ENCODE measurements at places on chromosomes 1 and 21.

GRCh38 chr1:241714321-241715218 is 62.5 kb downstream of the WDR64 start:
- no peak for DNase-seq

- DNase-seq, result no peak
Observed at GRCh38 chr1:244778344-244778743, 57.1 kb upstream of the COX20 start.

- no peak for DNase-seq
Observed at GRCh38 chr1:53964109-53964508, 18.0 kb downstream of the LRRC42 start.

DNA sequence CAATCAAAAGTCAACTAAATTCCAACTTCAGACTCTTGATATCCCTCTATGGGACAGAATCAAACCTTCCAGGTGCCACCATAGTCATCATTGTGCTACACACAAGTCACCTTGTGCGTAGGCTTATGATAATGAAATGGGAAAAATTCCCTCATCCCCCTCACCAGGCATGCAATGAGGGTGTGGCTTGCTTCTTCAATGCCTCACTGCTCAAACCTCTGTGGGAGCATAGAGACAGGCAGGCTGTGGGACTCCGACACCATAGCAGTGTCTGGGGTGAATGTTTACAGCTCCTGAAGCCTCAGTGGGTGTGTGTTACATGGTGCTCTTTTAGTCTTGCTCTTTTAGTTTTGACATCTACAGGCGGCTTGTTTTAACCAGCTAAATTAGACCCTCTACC is 42.4 kb downstream of the ZNF697 start:
- no peak for DNase-seq

DNA sequence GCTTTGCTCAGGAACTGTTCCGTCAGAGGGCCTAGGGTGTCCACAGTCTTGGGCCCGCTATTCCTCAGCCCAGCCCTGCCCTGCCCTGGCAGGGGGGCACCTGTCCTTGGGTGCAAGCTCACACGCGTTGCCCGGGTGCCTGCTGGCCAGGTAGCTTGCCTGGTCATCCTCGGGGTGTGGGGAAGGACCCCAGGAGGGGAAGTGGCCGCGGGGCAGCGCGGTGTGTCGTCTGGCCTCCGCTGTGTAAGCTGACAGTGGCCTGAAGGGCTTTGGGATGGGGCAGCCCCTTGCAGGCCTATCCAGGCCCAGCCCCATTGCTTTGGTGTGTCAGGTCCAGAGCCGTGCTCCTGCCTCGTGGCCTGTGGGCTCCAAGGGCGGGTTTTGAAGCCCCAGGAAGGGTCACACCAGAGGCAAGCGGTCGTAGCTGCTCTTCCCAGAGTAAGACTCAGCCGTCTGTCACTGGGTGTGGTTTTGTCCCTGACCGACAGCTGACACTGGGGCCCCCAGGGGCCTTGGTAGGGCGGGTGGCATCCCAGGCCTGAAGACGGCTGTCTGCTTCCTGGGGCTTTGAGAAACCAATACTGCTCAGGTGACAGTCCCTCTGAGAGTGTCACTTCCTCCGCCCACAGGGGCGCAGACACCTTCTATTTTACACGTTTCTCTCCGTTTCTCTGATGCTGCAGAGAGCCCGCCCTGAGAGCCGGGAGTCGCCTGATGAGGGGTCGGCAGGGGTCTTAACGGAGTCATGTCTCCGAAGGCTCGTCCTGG is 72.1 kb downstream of the SKI start:
- DNase-seq, result no peak

DNA sequence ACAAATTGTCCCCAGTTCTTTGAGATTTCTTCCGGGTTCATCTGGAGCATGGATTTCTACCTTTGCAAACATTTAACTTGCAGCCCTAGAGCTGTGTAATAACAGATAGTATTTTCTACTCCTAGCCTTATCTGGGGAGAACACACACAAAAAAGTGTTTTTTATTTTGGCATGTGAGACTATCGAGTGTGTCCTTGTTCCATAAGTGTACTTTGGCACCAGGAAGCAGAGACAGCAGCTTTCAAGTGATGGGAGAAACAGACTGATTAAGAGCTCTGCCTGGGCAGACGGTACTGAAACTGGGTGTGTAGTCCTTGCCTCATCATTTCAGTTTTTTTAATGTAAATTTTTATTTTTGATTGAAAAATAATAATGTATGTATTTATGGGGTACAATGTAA is 297.4 kb downstream of the ST6GALNAC3 start:
- no peak for DNase-seq

DNA sequence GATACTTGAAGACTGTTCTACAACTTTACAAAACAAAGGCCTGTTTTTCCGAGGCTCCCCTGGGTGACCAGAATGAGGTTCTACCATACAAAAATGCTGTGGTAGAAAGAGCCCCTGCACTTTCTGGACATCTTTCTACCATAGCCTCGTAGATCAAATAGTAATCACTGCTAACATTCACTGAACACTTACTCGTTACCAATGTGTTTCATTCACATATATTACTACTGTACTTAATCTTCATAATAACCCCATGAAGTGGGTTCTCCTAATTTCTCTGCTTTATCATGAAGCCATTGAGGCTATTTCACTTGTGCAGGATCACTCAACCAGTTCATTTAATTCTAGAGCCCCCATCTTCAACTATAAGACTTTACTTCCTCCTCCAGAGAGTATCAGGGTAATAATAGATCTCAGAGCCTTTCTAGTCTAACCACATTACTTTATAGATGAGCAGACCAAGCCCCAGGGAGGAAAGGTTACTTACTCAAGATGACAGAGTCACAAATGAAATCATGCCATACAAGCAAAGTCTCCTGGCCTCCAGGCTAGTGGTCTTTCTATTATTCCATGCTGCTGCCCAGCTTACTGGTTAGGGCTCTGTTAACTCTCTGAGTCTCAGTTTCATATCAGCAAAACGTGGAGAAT is 46.7 kb upstream of the OSBPL9 start:
- DNase-seq, result no peak

GRCh38 chr1:92298573-92299476 is at the start of the genes GLMN and RPAP2:
Gene GLMN, minus strand, starts transcription at chr1:92298987. Its CDS starts 988 bp downstream, at chr1:92297999.
Gene RPAP2, plus strand, starts transcription at chr1:92299059. Its CDS starts 15 bp downstream, at chr1:92299074.
- peak; percentile 79 for DNase-seq

DNA sequence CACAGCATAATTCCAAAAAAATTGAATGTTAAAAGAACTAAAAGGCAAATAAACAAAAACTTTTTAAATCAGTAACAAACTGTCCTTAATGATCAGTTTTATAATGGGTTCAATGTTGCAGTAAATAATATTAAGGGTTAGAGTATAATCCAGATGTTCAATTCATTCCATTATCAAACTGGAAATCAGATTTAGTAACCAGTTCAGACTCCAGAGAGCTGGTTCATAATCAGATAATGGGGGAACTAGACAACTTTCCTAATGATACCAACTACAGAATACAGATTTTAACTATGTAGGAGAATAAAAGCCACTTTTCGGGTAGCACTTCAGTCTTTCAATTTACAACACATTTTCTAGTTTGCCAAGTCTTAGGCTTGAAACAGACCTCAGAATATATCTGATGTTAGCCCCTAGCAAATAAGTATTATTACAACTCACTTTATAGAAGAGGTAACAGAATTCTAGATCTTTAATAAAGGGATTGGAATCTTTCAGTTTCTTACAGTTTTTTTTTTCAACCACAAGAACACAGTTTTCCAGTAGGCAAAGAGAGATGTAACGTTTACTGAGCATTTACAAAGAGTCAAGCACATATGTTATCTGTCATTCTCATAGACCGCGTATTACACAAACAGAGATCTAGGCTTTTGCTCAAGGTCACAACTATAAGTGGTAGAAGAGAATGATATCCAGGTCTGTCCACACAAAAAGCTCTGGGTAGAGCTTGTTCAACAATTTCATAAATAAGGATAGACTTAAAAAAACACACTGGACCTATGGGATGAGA is 1.9 kb upstream of the DCAF6 start:
- DNase-seq, result no peak

- no peak for DNase-seq
Observed at GRCh38 chr1:50973255-50973654, 3.2 kb downstream of the CDKN2C start.

- peak; percentile 48 for DNase-seq
Observed at GRCh38 chr1:91997607-91998195, 32.1 kb upstream of the EPHX4 start.

DNA sequence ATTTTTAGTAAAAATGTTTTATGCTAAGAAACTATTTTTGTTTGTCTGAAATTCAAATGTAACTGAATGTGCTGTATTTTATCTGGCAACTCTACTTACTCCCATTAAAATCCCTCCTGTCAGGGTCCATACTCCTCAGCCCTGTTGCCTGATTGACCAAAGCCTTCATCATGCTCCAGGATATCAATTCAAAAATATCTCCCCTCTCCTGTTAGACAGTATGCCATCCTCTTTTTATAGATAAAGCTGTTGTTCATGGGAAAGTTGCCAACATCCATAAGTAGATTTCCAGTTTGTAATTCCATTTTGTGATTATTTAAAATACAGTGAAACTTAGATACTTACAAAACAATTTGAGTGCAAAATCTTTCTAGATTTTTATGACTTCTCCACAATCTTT is 65.7 kb downstream of the DTL start:
- no peak for DNase-seq

DNA sequence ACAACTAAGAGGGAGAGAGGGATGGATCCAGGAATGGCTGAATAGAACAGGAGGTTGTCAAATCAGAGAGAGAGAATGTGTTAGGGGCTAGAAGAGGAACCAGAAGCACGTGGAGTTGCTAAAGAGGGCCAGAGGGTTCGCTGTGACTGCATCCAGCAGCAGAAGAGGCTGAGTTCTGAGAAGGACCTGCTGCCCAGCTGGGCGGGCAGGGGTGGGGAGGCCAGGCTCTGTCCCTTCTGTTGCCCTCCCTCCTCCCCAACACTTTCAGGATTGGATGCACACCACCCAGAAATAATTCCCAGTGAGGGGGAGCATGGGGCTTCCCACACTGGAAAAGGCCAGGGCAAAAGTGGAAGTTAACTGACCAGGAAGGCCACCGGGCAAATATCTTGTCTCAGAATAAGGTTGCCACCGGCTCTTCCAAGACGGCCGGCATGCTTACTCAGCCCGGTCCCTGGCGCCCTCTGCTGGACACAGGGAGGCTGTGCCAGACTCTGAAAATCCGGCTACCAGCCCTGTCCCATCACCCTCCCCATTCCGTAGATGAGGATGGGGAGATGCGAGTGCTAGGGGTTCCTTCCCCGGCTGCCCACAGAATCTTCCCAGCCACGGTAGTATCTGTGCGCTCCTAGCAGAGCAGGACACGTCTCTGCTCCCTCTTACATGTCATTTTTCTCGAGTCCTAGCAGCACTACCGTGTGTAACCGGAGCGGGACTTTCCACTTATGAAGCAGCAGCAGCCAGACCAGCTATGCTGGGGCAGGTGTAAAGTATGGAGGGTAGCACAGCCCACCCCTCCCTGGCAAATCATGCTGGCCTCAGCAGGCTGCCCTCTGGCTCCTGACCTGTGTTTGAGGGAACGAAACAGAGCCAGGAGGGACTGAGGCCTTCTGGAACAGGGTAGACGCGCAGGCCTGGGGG is 46.8 kb upstream of the A3GALT2 start:
- peak; percentile 86 for DNase-seq

DNA sequence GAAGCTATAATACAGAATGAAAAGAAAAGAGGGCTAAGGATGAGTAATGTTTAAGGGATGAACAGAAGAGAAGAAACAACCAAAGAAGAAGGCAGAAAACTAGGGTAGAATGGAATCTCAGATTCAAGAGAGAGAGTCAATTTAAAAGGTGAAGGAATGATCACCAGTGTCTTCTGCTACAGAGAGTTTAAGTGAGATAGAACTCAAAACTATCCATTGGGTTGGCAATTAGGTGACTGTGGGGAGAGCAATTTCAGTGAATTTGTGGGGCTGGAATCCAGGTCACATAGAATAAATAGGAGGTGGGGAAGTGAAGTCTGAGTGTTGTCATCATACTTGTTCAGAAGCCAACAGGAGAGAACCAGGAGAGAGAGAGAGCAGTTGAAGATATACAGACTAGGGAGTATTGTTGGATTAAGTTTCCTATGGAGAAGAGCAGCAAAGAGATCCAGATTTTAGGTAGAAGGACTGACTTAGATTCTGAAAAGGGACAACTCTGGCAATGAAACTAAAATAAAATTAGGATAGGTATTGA is 19.9 kb downstream of the MACF1 start:
- no peak for DNase-seq

DNA sequence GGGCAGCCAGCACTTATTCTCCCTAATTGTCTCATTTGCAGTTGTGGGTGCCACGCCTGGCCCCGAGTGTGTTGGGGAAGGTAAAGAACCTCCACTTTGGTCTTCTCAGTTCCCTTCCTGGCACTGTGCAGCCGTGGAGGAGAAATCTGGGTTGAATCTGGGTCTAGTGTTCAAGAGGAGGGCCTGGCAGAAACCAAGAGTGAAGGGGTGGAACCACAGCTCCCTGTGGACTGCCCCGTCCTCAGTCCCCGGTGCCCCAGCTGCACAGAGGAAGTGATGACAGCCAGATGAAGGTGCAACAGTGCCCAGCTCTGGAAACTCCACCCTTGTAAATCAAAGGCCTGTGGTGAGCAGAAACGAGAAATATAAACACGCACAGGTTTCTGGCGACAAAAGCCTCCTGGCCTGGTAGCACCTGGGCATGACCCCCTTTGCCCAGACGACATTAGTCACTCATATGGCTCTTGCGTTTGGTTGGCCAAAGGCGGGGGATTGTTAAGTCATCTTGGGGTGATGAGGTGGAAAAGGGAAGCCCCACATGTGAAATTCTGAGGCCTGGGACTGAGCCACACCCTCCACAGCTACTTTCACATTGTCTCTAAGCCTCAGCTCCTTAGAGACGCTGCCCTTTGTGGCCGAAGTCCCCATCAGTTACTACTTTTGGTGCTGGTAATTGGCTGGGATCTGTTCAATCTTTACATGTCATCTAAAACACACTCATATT is 4.2 kb upstream of the ECE1 start:
- DNase-seq, result no peak

DNA sequence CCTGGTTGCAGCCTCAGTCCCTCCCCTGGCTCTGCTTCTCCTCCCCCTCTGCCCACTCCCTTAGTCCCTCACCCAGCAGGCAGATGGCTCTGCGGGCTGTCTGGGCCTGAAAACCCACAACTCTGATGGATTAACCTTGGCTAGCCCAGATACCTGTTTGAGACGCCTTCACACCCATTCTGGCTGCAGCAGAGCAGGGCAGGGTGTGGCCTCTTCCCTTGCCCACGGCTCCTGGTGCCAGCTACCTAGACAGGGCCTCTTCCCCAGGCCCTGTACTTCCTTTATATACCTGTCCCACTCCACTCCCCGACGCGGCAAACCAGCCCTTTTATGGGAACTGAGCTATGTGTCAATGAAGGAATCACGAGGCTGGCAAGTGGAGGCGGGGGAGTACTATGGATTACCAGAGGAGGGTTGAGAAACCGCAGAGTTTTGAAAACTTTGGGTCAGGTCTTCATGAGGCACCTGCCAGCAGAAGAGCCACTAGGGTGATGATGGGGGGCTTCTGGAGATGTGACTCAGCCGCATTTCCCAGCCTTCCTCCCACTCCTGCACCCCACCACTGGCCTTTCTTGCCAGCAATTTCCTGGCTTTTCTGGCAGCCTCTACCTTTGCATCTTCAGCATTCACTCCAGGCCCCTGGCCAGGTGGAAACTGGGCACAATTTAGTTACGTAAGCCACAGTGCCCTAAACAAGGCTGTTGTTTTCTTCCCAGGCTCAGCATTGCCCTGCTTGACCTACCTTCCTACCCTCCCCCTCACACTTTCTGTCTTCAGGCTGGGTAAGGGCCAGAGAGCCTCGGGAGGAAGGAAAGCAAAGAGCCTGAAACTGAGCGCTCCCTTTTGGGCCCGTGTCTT is at the start of gene CHI3L1:
Gene CHI3L1, minus strand, starts transcription at position 259 of the 858 bp plus-strand sequence. Its CDS starts 81 bp downstream, at position 178.
- no peak for DNase-seq
